ENCODE measurements at places on chromosomes 6 and 20.
A peak's percentile ranks its signal among the peaks of the same experiment; 100 is the strongest.

GRCh38 chr6:93524671-93525451 lies 105.5 kb upstream of the EPHA7 start:
- no peak for DNase-seq

GRCh38 chr6:109717971-109718370 lies 26.9 kb downstream of the FIG4 start:
- DNase-seq = no peak

GRCh38 chr20:48186447-48186846 lies 401.2 kb upstream of the SULF2 start:
- DNase-seq = no peak

GRCh38 chr6:165487950-165488349 lies 175.1 kb downstream of the PDE10A start:
- DNase-seq = no peak

- DNase-seq = no peak
Measured at GRCh38 chr20:6863355-6863754, 95.9 kb downstream of the BMP2 start.

DNA sequence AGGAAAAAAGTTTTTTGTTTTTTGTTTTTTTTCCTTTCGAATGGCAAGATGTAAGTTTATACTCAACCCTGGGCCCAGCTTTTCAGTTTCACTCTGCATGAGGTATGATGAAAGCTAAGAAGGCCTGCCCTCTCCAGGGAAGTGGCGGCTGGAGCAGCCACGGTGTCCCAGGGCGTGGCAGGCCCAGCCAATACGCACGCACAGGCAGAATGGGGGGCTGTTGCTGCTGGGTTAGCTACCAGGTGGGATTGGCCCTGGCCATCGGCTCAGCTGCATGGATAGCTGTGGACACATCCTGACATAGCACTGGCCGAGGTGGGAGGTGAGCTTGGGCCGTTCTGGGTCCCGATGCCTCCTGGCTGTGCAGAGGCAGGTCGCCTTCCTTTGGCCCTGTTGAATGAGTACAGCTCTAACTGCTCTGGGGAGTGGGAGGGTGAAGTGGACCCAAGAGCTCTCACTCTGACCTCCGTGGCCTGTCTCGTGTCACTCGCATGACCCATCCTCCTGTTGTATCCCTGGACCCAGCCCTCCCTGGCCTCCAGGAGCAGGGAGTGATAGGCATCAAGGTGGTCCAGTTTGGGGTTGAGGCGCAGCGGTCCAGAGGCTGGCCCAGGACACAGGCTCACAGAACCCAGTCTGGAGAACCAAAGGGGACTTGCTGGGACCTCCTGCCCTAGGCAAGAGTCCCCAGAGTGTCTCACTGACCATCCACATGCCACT lies 18.1 kb downstream of the MYT1 start:
- no peak for DNase-seq

GRCh38 chr20:56451056-56451765 lies 17.2 kb upstream of the RTF2 start:
- peak; percentile 85 for DNase-seq

DNA sequence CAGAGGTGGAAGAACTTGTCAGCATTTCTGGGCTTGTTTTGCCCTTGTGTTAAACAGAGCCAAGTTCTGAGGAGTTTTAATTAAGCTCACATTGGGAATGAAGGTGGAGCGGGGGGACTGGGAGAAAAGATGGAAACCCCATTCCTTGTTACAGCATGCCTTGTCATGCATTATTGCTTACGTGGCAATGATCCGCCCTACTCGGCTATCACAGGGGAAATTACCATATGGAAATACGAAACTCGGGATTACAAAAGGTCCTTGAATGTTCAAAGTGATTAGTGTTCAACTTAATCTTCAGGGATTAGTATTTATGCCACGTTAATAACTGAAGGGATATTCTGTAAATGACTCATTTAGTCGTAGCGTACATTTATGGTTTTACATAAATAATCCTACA lies 86.4 kb downstream of the MAP3K7 start:
- no peak for DNase-seq

GRCh38 chr6:79072640-79073181 lies 5.3 kb downstream of the PHIP start:
- no peak for DNase-seq

DNA sequence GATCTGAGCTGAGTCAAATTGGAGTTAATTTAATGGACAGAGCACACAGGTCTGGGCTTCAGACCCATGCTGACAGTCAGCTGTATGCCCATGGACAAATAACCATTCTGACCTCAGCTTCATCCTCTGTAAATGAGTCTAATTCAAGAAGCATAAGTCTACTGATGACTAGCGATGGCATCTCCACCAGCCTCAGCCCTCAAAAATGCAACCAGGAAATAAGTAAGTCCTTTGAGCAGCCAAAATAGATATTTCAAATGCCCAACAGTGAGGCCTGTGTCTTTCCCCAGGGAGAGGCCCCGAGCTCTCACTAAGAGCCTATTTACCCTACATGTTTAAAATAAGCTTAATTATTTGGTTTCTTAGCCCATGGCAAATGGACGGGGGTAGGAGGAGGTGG lies 114.2 kb upstream of the MTHFD1L start:
- no peak for DNase-seq

GRCh38 chr20:14406495-14406894 lies 69.1 kb upstream of the FLRT3 start:
- no peak for DNase-seq

DNA sequence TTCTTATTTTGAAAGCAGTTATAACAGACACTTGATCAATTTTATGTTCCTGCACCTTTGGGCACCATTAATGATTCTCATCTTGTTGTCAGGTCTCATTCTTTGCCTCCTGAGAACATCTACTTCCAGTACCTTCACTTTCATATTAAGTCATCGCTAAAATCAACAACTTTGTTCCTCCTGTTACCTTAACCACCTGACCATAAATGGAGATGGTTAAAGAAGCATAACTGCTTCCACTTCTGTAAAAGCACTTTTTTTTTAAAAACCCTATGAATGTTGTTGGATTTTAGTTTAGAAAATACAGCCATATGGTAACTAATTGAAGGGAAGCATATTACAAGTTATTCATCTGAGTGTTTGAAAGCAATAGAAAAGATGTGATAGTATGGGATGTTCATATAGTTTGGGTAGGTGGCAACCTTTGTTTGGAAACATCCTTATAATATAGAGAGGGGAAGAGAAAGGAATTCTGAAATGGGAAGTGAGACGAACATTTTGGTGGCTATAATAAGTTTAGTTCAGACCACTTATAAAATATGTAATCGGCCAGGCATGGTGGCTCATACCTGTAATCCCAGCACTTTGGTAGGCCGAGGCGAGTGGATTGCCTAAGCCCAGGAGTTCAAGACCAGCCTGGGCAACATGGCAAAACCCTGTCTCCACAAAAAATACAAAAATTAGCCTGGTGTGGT lies 53.9 kb downstream of the AFG1L start:
- DNase-seq = peak; percentile 11

DNA sequence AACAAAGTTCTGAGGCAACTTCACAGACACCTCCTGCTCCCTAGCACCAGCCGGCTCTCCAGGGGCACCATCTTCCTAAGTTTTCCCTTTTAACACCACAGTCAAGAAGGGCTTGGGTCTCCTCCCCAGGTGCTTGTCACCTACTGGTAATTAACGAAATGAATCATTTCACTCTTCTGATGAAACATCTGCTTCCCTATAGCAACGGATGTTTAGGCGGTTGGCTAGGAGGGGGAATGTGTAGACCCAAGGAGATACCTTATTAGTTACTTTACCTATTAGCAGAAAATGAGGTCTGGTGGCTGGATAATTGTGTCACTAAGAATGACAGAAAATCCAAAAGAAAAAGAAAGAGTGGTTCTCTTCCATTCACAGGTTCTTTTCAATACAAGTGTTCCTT lies 46.3 kb upstream of the FABP7 start:
- DNase-seq = no peak

DNA sequence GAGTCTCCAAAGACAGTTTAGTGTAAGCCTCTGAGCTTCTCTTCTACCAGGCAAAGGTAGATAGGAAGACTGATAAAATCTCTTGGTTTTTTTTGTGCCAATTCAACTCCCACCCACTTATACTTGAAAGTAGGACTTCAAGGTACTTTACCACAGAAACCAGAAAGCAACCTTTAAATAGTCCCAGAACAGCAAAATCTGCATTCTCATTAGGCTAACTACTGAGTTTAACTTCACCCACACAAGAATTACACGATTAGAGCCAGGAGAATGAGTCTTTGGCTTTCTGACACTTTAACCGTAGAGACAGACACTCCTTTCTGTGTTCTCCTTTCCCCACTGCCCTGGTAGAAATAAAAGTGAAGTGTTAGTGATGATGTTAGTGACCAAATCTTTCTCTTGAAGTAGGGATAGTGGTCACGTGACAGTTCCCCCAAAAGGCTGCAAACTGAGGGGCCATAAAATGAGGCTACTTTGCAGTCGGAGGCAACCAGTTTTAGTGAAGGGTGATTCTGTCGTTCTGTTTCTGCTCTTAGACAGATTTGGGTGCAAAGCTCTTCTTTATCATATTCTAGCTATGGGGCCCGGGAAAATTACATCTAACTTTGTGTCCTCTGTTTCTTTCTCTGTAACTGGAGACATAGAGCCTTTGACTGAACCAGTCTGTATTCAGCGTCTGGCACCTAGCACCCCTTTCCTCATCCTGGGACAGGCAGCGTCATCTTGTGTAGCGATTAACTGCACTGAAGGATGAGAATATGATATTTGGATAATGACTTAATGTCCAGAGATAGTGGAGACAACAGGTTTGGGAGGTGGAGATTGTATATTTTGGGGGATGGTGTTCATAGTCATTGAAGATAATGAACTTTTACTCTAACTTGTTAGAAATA lies 206.4 kb upstream of the CITED2 start:
- no peak for DNase-seq

DNA sequence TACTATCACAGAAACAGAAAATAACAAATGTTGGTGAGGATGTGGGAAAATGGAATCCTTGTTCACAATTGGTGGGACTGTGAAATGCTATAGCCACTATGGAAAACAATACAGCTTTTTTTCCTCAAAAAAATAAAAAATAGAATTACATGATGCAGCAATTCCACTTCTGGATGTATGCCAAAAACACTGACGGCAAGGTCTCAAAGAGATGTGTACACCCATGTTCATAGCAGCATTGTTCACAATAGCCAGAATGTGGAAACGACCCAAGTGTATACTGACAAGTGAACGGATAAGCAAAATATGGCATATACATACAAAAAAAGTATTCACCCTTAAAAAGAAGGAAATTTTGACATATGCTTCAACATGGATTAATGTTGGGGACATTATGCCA lies 213.4 kb downstream of the KHDC1L start:
- no peak for DNase-seq

DNA sequence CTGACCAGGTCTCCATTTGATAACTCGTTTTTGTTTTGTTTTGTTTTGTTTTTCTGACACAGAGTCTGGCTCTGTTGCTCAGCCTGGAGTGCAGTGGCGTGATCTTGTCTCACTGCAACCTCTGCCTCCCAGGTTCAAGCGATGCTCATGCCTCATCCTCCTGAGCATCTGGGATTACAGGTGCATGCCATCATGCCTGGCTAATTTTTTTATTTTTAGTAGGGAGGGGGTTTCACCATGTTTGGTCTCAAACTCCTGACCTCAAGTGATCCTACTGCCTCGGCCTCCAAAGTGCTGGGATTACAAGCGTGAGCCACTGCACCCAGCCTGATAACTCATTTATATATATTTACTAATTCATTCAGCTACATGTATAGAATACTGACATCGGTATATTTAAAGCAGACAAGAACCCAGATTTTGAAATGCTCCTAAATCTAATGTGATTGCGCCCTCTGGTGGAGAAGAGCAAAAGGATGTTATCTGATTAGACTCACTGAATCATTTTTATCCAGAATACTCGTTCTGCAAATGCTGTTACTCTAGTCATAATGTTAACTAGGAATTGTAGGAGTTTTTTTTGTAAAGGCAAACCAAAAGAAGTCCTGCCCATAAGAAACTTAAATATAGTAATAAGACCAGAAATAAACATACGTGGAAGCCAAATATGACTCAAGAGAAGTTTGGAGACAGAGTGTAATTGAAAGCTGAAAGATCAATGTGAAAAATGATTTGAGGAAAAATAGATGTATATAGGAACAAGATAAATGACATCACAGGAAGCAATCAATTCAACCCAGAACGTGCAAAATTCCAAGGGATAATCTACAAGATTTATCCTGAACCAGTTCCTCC lies 5.3 kb upstream of the COL12A1 start:
- DNase-seq = peak; percentile 47

GRCh38 chr6:12361042-12361765 lies 71.0 kb downstream of the EDN1 start:
- DNase-seq = no peak

GRCh38 chr6:21457647-21458046 lies 135.9 kb upstream of the SOX4 start:
- DNase-seq = no peak

DNA sequence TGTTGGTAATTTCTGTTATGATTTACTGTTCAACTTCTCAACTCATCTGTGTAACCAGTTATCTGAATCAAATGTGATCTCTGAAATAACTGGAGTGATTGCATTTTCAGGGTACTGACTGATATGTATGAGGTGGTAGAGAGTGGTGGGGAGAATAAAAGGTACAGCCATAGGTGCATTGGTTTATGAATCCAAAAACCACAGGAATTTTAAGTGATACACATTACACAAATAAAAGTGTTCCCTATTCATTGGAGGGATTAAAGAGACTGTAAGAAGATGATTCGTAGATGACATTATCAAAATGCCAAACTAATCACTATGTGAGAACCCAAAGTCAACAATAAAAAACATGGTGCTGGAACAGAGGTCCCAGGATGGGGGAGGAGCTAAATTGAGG lies 158.7 kb upstream of the RSPO3 start:
- DNase-seq = no peak

DNA sequence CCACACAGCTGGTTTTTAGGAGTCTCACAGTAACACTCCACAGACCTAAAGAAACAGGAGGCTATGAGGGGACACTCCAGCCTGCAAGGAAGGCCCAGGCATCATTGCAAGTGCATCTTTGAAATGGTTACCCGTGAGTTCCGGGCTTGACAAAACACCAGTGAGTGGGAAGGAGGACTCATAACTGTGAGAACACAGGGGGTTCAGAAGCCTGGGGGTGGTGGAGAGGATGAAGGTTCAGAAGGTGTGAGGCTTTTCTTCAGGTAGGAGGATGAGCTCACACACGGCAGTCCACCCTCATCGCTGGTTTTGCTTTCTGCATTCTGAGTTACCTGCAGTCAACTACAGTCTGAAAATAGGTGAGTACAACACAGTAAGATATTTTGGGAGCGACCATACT lies 39.9 kb downstream of the MAP7 start:
- no peak for DNase-seq

DNA sequence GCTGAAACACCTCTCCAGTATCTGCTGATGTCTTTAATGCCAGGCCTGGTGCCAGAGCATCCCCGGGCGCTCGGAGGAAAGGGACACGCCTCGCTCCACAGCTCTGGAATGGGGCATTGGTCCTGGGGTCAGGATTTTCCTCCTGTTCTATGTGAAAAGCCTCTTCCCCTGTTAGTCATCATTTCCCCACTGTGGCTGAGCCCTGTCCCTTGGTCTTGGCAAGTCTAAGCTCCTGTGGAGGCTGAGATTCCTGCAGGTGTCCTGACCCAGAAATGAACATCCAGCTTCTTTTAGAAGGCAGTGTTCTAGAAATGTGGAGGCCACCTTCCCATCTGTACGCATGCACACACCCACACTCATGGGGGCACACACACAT lies 19.4 kb downstream of the SYNDIG1 start:
- no peak for DNase-seq

Data from MV-4-11 (cell line).